ENCODE measurements at places on chromosomes 6 and 20. TPM values are rescaled to one million over a fixed set of nuclear protein-coding genes. Genes with fewer than 3 reads are reported as not detected.

DEFB132 gene
- total RNA-seq, result not detected

SNTA1 gene
- 47.0 TPM for total RNA-seq

CTCFL gene
- total RNA-seq, result not detected

TSBP1 gene
- total RNA-seq, result not detected

RNF5 gene
- total RNA-seq, result 17.5 TPM

SAMD10 gene
- 0.99 TPM for total RNA-seq

CLVS2 gene
- total RNA-seq, result under 0.01 TPM

C2 gene
- total RNA-seq, result 2.8 TPM

RAET1L gene
- not detected for total RNA-seq

KIF25 gene
- not detected for total RNA-seq

GHRH gene
- not detected for total RNA-seq

PNPLA1 gene
- total RNA-seq, result not detected

RAET1E gene
- 2.2 TPM for total RNA-seq

CDSN gene
- not detected for total RNA-seq

TPX2 gene
- 6.9 TPM for total RNA-seq

COL9A3 gene
- total RNA-seq, result 0.15 TPM

TRIM15 gene
- total RNA-seq, result not detected
